ENCODE measurements at places on chromosomes 3 and 15. TPM values are rescaled to one million over a fixed set of nuclear protein-coding genes. Genes with fewer than 3 reads are reported as not detected.

SLITRK3 gene
- 0.09 TPM for total RNA-seq

MCF2L2 gene
- 1.2 TPM for total RNA-seq

CFAP100 gene
- not detected for total RNA-seq

PODXL2 gene
- total RNA-seq = 3.7 TPM

EPHA6 gene
- total RNA-seq = not detected

RPSA gene
- total RNA-seq = 732 TPM

HHATL gene
- total RNA-seq = not detected

DNAJC19 gene
- 40.4 TPM for total RNA-seq

SAMMSON gene
- not detected for total RNA-seq

CDC25A gene
- 0.90 TPM for total RNA-seq

RABL3 gene
- total RNA-seq = 17.2 TPM

SLC2A2 gene
- not detected for total RNA-seq

CRYBG3 gene
- 25.5 TPM for total RNA-seq

TMEM158 gene
- total RNA-seq = 2.1 TPM

CLDND1 gene
- total RNA-seq = 90.9 TPM

NDUFB5 gene
- 92.0 TPM for total RNA-seq

VWA5B2 gene
- not detected for total RNA-seq

ANKRD63 gene
- total RNA-seq = not detected

MASP1 gene
- total RNA-seq = 5.9 TPM

GOLGA8O gene
- total RNA-seq = 2.1 TPM

ERICH6 gene
- not detected for total RNA-seq

KIF15 gene
- total RNA-seq = 0.81 TPM

SLC6A11 gene
- total RNA-seq = 0.17 TPM

CAMK2N2 gene
- total RNA-seq = not detected

ZBED2 gene
- 6.4 TPM for total RNA-seq

MFSD1 gene
- total RNA-seq = 84.5 TPM

UCN2 gene
- total RNA-seq = not detected

NR1I2 gene
- total RNA-seq = not detected

GPR62 gene
- total RNA-seq = not detected

ACTRT3 gene
- 1.2 TPM for total RNA-seq

CPOX gene
- total RNA-seq = 15.8 TPM

SAMD7 gene
- total RNA-seq = not detected

CD86 gene
- 27.4 TPM for total RNA-seq

TARS3 gene
- 12.0 TPM for total RNA-seq
